ENCODE measurements at places on chromosomes 6 and 20.

DNA sequence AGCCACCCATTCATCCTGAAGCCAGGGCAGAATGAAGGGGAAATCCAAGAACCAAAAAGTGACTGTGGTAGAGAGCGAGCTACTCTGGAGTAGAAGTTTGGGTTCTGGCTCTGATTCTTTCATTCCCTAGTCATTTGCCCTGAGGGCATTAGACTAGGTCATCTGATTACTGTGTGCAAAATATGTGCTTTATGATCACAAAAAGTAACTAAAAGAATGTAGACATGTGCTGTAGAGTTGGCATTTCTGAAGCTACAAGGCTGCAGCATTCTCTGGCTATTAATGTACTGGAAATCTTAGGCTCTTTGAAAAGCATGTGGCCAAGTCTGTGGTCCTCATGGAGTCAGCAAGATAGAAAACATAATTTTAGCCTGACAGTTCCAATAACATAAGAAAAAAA is 94.2 kb downstream of the TBC1D7 start:
- no peak for DNase-seq

- no peak for DNase-seq
Measured at GRCh38 chr6:136820561-136820960, 1.8 kb upstream of the PEX7 start.

GRCh38 chr20:39152126-39152525 is 190.0 kb downstream of the DHX35 start:
- no peak for DNase-seq

- no peak for DNase-seq
Measured at GRCh38 chr6:119079283-119079809, 882 bp upstream of the FAM184A start.

- no peak for DNase-seq
Measured at GRCh38 chr6:25579902-25580495, 72.0 kb upstream of the SCGN start.

DNA sequence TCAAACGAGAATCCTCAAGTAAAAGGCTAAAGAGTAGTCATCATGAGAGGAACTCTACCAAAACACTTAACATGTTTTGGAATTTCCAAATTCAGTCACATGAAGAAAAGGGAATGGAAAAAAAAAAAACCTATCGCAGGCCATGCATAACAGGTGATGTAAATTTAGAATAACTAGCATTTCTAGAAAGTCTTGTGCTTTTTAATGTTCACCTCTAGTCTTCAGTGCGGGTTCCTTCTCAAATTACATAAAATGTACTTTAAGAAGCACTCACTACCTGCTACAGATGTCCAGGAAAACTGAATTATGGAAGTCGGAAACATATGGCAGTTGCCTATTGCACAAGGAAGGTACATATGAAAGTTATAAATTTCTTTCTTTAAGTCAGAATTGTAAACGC is 6.1 kb upstream of the TBX18 start:
- no peak for DNase-seq

- no peak for DNase-seq
Measured at GRCh38 chr6:11654876-11655275, 117.3 kb downstream of the TMEM170B start.

- no peak for DNase-seq
Measured at GRCh38 chr6:23200946-23201345, 631.6 kb downstream of the HDGFL1 start.

DNA sequence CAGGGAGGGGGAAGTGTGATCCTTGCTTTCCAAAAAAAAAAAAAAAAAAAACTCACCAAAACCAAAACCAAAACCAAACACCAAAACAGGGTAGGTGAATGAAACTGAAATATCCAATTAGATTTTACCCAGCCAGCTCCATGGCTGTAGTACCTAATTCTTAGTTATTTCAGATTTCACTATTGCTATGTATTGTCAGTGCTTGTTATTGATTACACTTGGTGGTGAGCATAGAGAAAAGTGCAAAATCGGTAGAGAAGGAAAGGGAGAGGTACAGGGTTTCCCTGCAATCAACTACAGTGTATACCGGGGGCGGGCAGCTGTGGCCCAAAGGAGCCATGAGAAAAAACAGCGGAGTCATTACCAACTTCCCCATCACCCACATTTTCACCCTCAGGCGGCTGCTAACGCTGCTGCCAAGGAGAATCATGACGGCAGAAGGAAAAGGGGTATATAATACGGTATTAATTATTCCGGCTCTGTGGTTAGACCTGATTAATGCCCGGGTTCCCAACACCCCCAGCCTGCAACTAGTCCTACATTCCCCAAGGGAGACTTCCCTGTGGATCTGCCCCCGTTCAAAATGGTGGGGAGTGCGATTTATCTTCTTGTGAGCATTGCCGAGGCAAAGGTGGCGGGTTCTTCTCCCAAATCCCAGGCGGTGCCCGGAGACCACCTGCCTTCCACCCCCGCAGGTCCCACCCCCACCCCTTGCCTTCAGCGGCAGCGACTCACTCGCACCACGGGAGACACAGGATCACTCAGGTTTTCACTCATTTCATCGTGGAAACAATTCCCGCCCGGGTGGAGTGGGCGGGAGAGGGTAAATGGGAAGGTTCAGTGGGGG is at the start of gene C6orf62:
TSS of gene C6orf62 (minus strand) at position 30 of the 847 bp plus-strand sequence. CDS start 486 bp downstream, outside the sequence.
- peak; percentile 45 for DNase-seq

DNA sequence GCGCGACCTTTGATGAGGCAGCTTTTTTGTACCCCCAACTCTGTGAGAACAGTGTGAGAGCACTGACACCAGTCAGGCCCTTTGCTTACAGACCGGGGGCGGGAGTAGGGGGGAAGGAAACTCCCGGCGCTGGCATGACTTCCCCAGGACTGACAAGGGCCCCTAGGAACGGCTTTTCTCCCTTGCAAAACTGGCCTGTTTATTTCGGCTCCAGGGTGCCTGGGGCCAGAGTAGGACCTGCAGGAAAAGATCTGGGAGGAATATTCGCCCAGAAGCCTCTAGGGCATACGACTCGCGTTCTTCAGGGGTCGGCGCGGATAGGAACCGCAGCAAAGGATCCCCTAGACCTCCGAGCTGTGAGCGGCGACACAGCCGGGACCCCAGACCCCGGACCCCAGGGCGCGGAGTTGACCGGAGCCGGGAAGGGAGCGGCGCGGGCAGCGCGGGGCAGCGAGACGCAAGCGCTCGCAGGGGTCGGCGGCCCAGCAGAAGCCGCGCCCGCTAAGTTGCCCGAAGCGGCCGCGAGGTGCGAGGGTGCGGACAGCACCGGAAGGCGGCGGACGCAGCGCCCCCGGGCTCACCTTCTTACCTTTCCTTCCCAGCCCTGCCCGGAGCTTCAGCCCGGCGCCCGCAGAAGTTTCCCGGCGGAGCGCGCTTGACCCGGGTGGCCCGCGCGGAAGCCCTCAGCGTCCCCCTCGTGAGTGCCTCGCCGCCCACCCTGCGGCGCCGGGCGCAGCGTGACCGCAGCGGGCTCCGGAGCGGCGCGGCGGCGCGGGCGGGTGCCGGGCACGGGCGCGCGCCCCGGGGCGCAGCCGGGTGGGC is at the start of gene POPDC3:
TSS of gene POPDC3 (minus strand) at position 771 of the 822 bp plus-strand sequence. CDS start 18,105 bp downstream, outside the sequence.
- no peak for DNase-seq

GRCh38 chr6:161584051-161584450 is 310.2 kb upstream of the AGPAT4 start:
- no peak for DNase-seq

DNA sequence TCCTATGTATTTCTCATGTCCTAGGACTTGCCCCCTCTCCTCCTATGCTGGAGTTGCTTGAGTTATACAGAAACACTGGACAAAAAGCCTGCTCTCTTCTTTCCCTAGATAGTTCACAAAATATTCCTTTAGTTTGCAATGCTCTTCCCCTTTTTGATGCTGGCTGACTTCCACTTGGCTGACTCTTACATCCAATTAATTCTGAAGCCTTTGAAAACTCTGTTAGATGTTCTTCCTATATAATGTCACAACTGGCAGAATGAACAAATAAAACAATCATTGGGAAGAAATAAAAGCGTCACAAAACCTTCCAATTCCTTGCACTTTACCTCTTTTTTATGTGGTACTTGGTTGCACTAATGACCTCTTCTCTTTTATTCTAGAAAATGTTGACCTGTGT is 253.8 kb upstream of the CITED2 start:
- DNase-seq = no peak

DNA sequence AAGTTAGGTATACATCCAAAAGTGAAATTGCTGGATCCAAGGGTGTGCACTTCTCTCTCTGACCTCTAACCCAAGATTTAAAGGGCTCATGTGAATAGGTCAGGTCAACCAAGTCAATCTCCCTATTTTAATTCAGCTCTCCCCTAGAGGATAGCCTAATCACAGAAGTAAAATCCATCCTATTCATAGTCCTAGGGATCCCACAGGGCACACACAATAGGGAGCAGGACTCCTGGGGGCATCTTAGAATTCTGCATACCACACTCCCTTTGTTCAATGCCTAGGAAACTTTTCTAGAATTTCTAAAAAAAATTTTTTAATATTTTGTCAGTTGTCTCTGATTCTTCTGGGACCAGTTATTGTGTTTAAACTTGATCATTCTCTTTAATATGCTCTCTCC is 35.1 kb downstream of the CST9L start:
- no peak for DNase-seq

GRCh38 chr6:17178754-17179529 is 77.1 kb downstream of the STMND1 start:
- DNase-seq = no peak

Measured in stimulated activated CD4-positive, alpha-beta T cell treated with anti-CD3 and anti-CD28 coated beads, Interleukin-2, amount 100 ng/mL, for 48 hours (primary cell).